NCI-H2171 (cell line): ENCODE measurements at places on chromosomes 1 and 21.

DNA sequence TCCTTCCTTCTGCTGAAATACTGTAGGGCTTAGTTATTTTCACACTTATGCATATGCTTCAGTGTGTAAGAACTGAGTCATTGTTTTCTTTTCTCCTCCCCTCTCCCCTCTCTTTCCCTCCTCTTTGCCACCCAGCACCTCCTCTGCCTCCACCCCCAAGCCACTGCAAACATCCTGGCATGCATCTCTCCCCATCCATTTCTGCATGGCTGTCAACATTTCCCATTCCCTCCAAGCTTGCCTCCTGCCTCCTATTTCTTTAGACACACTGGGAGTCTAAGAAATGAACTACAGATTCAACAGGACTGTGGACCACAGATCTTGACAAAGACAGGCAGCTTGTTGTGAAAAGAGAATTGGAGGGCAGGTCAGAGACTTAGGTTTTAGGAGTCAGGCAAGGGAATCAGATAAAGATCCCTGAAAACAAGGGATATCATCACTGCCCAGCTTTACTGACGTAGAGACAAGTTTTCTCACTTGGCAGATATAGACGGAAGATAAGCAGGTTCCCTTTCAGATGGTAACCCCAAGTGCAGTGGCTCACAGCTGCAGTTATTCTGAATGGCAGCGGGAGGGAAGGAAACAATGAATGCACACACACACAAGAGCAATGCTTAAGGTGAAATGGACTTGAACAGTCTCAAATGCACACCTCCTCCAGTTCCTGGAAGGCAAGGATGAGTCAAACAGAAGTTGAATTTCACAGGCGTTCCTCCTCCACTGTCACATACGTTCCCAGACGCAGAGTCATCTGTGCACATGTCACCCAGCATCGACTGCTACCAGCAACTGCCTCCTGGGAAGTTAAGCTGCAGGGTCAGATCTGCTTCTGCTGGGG, 56.1 kb downstream of the HIVEP3 start:
- DNase-seq = no peak

DNA sequence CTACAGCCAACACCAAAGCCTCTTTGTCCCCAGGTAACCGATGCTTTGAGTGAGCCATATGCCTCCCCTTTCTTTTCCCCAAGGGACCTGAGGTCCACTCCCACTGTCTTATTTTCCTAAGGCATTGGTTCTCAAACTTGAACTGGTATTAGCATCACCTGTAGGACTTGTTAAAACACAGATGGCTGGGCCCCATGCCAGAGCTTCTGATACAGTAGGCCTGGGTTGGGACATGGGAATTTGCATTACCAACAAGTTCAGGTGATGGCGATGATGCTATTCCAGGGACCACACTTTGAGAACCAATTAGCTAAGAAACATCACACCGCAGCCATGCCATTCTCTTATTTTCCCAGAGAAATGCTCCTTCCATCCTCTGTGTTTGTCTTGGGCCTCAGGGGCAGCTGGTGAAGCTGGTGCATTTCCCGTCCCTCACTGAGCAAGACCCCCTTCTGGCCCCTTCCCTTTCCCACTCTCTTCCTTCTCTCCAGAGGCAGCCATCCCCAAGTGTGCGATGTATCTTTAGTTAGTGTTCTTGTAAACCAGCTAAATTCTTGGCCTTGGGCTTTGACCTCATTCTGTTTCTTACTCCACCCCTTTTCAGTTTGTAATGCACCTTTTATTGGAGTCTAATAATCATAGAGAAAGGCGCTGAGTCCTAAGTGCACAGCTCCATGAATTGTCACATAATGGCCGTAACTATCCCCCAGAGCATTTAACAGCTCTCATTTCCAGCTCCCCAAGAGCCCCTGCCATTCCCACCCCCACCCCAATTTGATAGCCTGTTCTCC, 14.2 kb upstream of the TTC22 start:
- peak; percentile 51 for DNase-seq

GRCh38 chr1:207145401-207146058, 41.5 kb downstream of the C4BPA start:
- no peak for DNase-seq

DNA sequence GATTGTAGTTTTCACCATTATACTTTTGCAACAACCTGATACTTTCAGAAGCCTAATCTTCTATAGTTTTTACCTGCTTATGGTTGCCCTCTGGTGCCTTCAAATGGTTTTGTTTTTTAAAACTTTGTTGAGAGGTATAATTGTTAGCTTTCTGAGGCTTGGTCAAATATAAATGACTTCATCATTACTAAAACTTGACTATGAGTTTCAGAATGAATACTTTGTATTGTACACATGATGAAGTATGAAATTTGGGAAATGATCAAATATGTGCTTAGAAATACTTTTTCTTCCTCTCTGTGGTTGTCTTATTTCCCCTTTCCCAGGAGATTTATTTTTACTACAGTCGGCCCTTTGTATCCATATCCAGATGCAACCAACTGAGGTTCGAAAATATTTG, 151.8 kb upstream of the B3GALT2 start:
- no peak for DNase-seq

DNA sequence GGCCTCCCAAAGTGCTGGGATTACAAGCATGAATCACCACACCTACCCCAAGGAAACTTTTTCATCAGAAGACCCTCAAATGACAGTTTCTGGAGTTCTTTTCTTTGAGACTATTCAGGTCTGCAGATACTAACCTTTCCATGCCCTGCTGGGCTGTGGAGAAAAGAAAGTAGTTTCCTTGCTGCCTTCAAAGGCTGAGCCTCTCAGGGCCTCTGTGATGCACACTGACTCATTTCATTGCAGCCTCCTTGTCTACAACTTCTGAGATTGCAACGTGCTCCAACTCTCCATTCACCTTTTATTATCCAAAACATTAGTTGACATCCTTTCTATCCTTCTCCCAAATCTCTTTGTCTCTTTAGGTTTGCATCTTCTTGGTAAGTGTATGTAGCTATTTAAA, 8.8 kb upstream of the SAMSN1 start:
- DNase-seq = no peak

DNA sequence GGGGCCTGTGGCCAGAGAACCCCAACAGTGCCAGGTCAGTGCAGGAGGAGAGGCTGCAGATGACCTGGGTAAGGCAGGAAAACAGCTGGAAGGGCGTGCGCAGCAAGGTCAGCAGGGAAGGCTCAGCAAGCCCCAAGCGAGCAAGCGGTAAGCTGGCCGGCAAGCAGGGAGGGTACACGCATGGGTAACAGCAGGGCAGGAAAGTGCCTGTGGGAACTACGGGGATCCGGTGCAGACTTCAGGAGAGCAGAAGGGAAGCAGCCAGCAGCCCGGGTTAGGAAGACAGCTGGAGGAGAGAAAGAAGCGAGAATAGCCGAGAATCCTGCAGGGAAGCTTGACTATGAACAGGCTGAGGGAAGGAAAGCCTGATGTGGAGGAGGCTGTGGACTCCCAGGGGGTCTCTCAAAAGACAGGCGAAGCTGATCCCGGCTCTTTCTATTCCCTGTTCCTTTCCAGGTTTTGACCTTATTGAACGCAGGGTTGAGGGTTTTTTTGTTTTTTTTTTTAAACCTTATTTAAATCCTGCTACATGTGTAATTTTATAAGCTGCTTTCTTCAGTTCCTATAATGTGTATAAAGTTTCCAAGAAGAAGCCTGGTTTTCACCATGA, 20.9 kb downstream of the UMODL1 start:
- no peak for DNase-seq

DNA sequence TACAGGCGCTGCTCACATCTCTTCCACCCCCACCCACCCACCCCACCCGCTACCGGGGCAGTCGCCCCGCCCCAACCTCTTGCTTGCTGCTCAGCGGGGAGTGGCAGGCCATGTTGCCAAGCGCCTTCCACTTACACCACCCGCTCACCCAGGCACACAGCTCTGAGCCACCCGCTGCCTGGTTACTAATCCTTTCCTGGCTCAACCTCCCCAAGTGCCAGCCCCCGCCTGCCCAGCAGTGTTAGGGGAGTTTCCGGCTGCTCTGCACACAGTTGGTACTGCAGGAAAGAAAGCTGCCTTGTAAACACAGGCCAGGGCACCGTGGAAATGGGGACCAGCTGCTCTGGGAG, 56.2 kb downstream of the LACTBL1 start:
- DNase-seq = peak; percentile 88

DNA sequence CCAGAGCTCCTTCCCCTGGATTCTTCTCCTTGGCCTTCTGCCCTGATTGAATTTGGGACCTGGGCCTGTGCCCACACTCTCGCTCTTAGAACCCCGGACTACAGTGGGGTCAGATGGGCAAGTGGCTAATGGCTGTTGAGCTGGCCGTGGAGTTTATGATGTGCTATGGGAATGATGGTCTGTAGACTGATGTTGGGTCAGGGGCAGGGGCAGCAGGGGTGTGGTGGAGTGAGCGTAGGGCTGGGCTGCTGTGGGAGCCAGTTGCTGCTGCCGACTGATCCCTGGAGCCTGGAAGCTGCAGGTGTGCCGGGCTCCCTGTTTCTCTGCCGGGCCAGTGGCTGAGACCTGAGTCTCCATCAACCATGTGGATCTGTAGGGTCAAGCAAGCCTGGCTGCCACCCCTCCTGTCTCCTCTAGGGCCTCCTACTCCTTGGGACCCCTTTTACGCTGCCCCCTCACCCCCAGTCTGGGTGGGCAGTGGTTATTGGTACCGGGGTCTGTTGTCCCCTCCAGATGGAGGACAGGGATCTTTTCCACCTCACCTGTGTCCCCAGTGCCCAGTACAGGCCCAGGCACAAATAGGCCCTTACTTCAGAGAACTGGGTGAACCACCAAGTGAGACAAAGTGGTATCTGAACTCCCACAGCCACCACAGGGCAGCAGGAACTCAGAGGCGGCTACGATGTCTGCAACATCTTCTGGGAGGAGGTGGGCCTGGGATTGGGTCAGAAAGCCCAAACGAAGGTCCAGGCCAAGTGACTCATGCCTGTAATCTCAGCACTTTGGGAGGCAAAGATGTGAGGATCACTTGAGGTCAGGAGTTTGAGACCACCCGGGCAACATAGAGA, 5.1 kb downstream of the PODN start:
- no peak for DNase-seq

- DNase-seq = no peak
These were observed 1.3 kb downstream of the WDR47 start for GRCh38 chr1:109040627-109040988.

- DNase-seq = no peak
These were observed 136.5 kb upstream of the ZC3H11B start for GRCh38 chr1:219749370-219749769.

DNA sequence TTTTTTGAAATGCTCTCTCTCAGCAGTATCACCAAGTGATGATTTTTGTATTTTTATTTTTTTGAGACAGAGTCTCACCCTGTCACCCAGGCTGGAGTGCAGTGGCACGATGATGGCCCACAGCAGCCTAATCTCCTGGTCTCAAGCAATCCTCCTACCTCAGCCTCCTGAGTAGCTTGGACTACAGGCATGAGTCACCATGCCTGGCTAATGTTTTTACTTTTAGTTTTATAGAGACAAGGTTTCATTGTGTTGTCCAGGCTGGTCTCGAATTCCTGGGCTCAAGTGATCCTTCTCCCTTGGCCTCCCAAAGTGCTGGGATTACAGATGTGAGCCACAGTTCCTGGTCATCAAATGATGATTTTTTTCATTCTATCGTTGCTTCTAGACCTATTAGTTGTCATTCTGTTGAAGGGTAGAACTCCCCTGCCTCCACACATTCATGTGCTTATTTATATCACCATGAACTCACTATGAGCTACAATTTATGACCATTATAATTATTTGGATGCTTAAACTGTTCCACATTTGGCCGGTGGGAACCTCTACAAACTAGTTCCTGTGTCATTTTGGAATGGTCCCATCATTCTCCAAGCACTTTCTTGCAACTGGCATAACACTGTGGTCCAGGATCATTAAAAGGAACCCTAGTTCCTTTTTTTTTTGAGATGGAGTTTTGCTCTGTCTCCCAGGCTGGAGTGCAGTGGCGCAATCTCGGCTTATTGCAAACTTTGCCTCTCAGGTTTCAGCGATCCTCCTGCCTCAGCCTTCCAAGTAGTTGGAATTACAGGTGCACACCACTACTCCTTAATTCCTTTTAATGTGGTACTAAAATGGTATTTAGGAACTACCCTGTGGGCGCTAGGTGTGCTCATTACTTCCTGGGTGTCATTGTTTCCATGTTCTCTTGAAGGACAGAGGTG, 20.2 kb upstream of the TOR3A start:
- no peak for DNase-seq

DNA sequence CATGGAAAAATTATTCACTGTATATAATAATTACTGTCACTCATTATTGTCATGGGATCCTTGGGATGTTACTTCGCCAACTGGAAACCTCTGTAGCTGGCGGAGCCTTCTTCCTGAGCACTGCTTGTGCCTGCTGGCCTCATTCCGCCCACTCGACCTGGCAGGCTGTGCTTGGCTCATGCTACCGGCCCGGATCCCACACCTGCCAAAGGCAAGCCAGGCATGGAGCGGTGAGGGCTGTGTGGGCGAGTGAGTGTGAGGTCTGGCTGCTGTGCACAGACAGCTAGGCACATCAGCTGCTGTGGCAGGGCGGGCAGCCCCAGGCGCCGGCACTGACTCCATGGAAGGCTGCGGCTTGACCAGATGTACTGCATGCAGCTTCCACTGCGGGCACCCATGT, 78.4 kb downstream of the DISP1 start:
- no peak for DNase-seq

DNA sequence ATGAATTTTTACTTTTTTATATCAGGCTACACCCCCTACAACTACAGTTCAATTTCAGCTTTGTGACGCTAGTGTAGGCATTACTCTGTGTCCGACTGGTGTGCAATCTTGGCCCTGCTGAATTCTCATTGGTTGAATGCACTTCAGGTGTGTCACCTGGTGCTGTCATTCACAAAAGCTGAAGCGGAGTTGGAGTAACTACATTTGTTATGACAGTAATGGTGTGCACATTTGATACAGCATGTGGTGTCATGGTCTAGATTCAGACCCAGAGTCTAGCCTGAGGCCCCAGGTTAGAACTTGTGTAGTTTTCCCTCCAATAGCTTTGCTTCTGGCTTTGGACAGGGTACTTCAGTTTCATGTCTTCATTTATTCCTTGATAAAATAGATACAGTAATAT, 88.7 kb downstream of the C1orf94 start:
- DNase-seq = no peak

DNA sequence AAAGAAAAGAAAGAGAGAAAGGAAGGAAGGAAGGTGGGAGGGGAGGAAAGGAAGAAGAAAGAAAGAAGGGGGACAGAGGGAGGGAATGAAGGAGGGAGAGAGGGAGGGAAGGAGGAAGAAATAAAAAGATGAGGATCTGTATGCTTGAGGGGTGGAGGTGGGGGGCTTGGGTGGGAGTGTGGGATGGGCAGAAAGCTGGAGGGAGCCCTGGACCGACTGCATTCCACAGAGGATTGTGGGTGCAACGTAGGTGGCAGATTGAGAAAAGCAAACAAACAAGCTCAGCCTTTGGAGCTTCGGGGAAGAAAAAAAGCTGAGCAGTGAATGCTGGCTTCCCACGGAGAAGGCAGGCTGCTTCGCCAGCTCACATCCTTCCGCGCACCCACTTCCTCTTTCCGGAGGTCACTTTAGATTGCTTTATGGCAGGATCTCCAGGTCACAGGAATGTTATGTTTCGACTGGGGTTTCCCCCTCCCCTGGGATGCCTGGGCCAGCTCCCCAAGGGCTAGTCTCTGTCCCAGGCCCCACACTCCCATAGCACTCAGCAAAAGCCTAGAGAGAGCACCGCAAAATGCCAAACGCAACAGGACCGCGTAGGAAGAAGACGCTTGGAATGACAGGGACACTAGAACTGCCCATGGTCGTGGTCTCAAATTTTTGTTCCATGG, 20.7 kb upstream of the LGALS8 start:
- peak; percentile 26 for DNase-seq
